HAP-1 (cell line): ENCODE measurements at places on chromosomes 5 and 9.

- DNase-seq = no peak
These were observed 407.2 kb upstream of the PIK3R1 start for GRCh38 chr5:67808340-67808739.

GRCh38 chr9:107881626-107882300 lies 392.2 kb upstream of the KLF4 start:
- DNase-seq = no peak

- DNase-seq = no peak
These were observed 29.8 kb downstream of the C5orf22 start for GRCh38 chr5:31561946-31562345.

GRCh38 chr9:88460587-88461332 lies 72.5 kb downstream of the SPIN1 start:
- DNase-seq = peak; percentile 52

DNA sequence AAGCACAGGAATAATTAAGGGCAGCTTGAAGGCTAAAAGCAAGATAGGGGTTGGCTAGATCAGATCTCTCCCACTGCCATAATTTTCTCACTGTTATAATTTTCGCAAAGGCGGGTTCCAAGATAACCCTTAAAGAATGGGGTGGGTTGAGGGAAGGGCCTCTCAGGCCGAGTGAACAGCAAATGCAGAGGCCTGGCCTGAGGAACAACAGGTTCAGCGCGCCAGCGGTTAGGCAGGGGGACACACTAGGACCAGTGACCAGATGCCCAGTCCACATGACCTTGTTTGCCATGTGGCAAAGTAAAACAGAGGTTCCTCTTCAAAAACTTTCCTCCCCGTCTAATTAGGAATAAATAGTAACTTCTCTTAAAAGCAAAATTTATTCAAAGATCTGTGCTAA lies 1.2 kb upstream of the PHAX start:
- no peak for DNase-seq

DNA sequence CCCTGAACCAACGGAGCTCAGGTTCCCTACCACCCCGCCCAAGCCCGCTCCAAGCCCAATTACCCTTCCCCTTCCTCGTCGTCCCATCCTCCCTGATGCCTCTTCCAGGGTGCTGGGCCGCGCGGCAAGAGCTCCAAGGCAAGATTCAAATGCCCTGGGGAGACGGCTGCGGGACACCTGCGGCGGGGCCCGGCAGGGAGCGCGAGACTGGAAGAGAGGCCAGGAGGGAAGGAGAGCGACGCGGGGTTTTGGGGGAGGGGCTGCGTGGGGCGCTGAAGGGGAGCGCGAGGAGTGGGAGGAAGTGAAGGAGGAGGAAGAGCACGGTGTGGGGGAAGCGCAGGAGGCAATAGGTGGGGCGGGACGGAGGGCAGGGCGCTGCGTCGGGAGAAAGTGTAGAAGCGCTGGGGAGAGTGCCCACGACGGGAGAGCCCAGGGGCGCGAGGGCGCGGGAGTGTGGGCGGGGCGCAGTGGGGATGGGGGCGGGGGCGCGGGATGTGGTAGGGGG lies 975 bp upstream of the NXNL2 start:
- DNase-seq = peak; percentile 22

DNA sequence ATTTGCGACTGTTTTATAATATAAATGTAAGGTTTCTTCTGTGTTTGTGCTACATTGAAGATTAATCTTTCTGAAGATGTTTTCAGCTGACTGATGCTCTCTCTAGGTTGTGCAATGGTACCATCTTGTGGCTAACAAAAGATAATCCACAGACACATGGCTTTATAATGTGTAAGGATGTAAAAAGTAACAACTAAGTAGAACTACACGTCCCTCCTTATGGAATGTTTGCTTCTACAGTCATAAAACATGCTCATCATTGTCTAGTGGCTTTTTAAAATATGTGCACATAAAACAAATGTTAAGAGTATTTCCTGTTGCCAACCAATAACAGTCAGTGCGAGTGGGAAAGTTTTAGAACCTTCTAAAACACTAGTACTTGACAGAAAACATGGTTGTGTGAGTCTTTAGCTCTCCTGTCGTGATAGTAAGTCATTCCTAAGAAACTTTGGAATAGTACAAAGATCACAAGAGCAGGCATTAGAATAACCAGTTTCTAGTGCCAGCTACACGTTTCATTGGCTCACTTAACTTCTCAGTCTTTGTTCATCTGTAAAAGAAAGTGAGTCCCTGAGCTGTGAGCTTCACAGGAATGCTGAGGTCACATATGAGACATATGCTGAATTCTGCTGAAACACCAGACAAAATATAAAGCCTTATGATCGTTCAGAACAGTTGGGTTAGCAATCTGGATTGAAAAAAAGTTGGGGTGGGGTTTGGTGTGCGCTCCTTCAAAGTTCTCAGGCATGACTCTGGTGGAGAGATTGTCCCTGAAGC lies 75.7 kb upstream of the GLIS3 start:
- peak; percentile 53 for DNase-seq

- DNase-seq = no peak
These were observed 63.3 kb downstream of the CARTPT start for GRCh38 chr5:71782393-71782770.

- peak; percentile 72 for DNase-seq
These were observed 717 bp upstream of the IQGAP2 start for GRCh38 chr5:76402251-76402885.

- DNase-seq = peak; percentile 56
These were observed 76.6 kb upstream of the SPTLC1 start for GRCh38 chr9:92191801-92192200.

- no peak for DNase-seq
These were observed 18.0 kb downstream of the FAM174A start for GRCh38 chr5:100553209-100553608.

DNA sequence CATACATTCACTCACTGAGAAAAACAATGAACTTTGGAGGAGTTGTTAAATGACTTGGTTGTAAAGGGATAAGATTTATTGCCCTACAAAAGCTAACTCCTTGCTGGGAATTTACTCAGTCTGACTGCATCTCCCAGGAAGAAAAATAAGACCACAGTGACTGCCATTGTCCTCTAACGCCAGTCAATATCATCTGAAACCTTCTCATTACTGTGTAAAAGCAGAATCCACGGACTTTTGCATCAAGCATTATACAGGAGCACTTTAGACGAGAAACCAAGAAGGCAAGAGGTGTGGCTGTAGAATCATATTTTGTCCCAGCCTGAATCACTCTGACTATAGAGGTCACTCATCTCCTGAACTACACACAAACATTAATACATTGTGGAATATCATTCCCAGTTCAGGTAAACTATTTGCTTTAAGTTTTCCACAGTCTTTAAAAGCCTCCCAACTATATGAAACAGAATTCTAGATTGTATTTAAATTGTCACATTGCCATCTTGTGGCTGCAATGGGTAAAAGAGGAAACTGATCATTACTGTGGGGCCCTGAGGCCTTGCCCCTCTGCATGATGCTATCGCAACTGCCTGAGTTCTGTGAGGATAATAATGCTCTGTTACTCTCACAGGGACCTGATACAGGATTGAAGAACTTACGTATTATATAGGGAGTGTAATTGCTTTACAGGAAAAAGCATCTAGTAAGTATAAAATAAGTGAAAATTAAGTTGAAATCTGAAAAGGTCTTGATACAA lies 142.9 kb downstream of the SLCO4C1 start:
- peak; percentile 8 for DNase-seq

GRCh38 chr5:174281855-174282254 lies 236.3 kb downstream of the NSG2 start:
- DNase-seq = no peak

- no peak for DNase-seq
These were observed 83.2 kb downstream of the USP20 start for GRCh38 chr9:129918296-129918950.

DNA sequence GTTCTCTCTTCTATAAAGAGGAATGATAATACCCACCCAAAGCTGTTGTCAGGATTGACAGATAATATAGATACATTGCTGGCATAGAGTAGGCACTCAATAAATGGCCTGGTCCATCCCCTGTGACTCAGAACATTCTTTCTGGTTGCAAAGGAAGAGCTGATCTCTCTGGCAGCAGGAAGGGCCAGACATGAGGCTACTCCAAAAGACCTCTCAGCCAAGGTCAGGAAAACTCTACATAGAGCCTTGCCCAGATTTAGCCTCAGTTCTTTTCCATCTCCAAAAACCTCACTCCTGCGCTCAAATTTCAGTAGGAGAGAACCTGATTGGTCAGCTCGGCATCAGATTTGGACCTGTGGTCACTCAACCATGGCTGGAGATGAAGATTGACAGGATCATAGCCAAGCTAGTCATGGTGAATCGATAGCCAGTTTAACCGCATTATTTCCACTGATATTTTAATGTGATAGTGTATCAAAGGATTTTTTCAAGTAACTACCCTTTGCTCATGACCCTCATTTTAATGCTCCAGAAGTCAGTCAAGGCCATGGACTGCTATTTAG lies 319.6 kb downstream of the DRD1 start:
- no peak for DNase-seq
